A549 treated with AZD2906 at 1 μM for 4 hours (cell line): ENCODE measurements at places on chromosomes 7 and 10. TPM values are rescaled to one million over a fixed set of nuclear protein-coding genes. Genes with fewer than 3 reads are reported as not detected.

The KMT2E gene
- 14.3 to 20.3 TPM (median 18.4 TPM) in 5 replicates for total RNA-seq

The PCLO gene
- 0.77 to 1.5 TPM (median 0.85 TPM) in 5 replicates for total RNA-seq

The NPFFR1 gene
- total RNA-seq = under 0.01 TPM in 1 of 5 replicates, not detected in the others

The CLDN4 gene
- total RNA-seq = 3.4 to 5.2 TPM (median 4.5 TPM) in 5 replicates

The SLC26A4 gene
- total RNA-seq = 0.03 to 0.14 TPM (median 0.07 TPM) in 5 replicates

The CUZD1 gene
- 1.2 to 1.5 TPM (median 1.3 TPM) in 5 replicates for total RNA-seq

The FAM237B gene
- total RNA-seq = 0.02 to 0.10 TPM (median 0.05 TPM) in 5 replicates

The CD36 gene
- 0.07 to 0.20 TPM (median 0.09 TPM) in 4 of 5 replicates, not detected in the other for total RNA-seq

The PLXDC2 gene
- 0.01 to 0.06 TPM (median 0.03 TPM) in 5 replicates for total RNA-seq

The TCF7L2 gene
- 22.2 to 28.1 TPM (median 25.1 TPM) in 5 replicates for total RNA-seq

The NUTM2B gene
- total RNA-seq = 0.19 to 0.42 TPM (median 0.26 TPM) in 5 replicates

The NSUN6 gene
- total RNA-seq = 3.1 to 4.1 TPM (median 3.8 TPM) in 5 replicates

The CHN2 gene
- 0.42 to 1.2 TPM (median 0.58 TPM) in 5 replicates for total RNA-seq

The PNLIP gene
- 0.13 to 0.28 TPM (median 0.14 TPM) in 4 of 5 replicates, not detected in the other for total RNA-seq

The RBM33 gene
- total RNA-seq = 20.7 to 27.3 TPM (median 26.2 TPM) in 5 replicates

The FAM25C gene
- 1.0 to 3.0 TPM in 2 of 5 replicates, not detected in the others for total RNA-seq

The STK31 gene
- 0.44 to 0.77 TPM (median 0.66 TPM) in 5 replicates for total RNA-seq

The ADK gene
- total RNA-seq = 30.7 to 32.7 TPM (median 32.4 TPM) in 5 replicates

The JCAD gene
- total RNA-seq = 21.2 to 28.4 TPM (median 21.5 TPM) in 5 replicates

The AKR1C2 gene
- 3,370 to 4,443 TPM (median 3,626 TPM) in 5 replicates for total RNA-seq

The GPR85 gene
- total RNA-seq = not detected in 5 replicates

The OPN1SW gene
- not detected in 5 replicates for total RNA-seq

The SPDYE8 gene
- not detected in 5 replicates for total RNA-seq

The NODAL gene
- total RNA-seq = not detected in 5 replicates

The PFKFB3 gene
- 115 to 140 TPM (median 134 TPM) in 5 replicates for total RNA-seq

The IMMP2L gene
- 16.0 to 19.5 TPM (median 18.8 TPM) in 5 replicates for total RNA-seq

The AKR1B15 gene
- 24.4 to 37.9 TPM (median 33.8 TPM) in 5 replicates for total RNA-seq

The PIP gene
- total RNA-seq = 0.16 to 0.41 TPM (median 0.29 TPM) in 3 of 5 replicates, not detected in the others

The AKR1C8 gene
- total RNA-seq = 0.08 to 0.25 TPM in 2 of 5 replicates, not detected in the others

The HTR5A gene
- total RNA-seq = not detected in 5 replicates

The OR6V1 gene
- total RNA-seq = not detected in 5 replicates

The KIF11 gene
- total RNA-seq = 29.0 to 41.3 TPM (median 31.8 TPM) in 5 replicates

The DRGX gene
- total RNA-seq = 0.02 to 0.03 TPM in 2 of 5 replicates, not detected in the others

The TLX1 gene
- not detected in 5 replicates for total RNA-seq

The IFIT2 gene
- 1.2 to 2.4 TPM (median 1.9 TPM) in 5 replicates for total RNA-seq

The TMEM178B gene
- total RNA-seq = 1.1 to 1.5 TPM (median 1.3 TPM) in 5 replicates

The NEUROG3 gene
- not detected in 5 replicates for total RNA-seq

The PDZD7 gene
- total RNA-seq = 0.64 to 1.5 TPM (median 1.1 TPM) in 5 replicates

The HOXA5 gene
- total RNA-seq = 3.3 to 5.9 TPM (median 4.0 TPM) in 5 replicates

The SLC26A3 gene
- 0.02 to 0.05 TPM in 2 of 5 replicates, not detected in the others for total RNA-seq

The PSMC2 gene
- 141 to 194 TPM (median 148 TPM) in 5 replicates for total RNA-seq

The HECW1 gene
- 15.3 to 20.0 TPM (median 18.4 TPM) in 5 replicates for total RNA-seq

The FAM131B gene
- total RNA-seq = 0.28 to 0.40 TPM (median 0.37 TPM) in 5 replicates

The PHYHIPL gene
- total RNA-seq = 0.27 to 0.55 TPM (median 0.45 TPM) in 5 replicates

The SPAG6 gene
- not detected in 5 replicates for total RNA-seq
